ENCODE measurements at places on chromosomes 1 and 21.

DNA sequence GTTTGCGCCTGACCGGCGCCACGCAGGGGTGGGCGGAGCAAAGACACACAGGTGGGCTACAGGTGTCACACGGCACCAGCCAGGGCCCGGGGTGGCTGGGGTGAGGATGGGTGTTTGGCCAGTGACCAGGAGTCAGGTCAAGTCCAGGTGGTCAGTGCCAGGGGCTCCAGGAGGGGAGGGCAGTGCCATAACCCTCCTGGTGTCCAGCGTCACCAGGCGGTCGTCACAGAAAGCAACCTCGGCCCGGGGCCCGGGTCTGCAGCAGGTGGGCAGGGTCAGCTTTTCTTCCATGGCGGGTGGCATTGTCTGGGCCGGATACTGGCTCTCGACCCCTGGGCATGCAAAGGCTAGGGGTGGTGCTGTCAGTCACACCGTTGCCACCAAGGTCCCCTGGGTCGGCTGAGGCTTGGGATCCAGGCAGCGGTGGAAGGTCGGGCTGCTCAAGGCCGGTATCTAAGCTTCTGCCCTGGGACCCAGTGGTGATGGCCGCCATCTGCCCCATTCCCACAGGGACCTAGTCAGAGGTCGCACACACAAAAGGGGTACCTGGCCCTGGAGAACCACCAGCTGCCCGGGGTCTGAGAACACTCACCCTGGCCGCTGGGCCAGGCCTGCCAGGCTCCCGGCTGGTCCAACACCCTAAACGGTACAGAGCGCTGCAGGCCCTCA lies 1.8 kb downstream of the FNDC10 start:
- no peak for DNase-seq

DNA sequence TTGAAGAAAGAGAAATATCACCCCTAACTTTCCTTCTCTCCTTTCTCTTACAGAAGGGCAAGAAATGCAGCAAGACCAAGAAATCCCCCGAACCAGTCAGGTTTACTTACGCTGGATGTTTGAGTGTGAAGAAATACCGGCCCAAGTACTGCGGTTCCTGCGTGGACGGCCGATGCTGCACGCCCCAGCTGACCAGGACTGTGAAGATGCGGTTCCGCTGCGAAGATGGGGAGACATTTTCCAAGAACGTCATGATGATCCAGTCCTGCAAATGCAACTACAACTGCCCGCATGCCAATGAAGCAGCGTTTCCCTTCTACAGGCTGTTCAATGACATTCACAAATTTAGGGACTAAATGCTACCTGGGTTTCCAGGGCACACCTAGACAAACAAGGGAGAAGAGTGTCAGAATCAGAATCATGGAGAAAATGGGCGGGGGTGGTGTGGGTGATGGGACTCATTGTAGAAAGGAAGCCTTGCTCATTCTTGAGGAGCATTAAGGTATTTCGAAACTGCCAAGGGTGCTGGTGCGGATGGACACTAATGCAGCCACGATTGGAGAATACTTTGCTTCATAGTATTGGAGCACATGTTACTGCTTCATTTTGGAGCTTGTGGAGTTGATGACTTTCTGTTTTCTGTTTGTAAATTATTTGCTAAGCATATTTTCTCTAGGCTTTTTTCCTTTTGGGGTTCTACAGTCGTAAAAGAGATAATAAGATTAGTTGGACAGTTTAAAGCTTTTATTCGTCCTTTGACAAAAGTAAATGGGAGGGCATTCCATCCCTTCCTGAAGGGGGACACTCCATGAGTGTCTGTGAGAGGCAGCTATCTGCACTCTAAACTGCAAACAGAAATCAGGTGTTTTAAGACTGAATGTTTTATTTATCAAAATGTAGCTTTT lies 2.4 kb downstream of the CCN1 start:
- no peak for DNase-seq

DNA sequence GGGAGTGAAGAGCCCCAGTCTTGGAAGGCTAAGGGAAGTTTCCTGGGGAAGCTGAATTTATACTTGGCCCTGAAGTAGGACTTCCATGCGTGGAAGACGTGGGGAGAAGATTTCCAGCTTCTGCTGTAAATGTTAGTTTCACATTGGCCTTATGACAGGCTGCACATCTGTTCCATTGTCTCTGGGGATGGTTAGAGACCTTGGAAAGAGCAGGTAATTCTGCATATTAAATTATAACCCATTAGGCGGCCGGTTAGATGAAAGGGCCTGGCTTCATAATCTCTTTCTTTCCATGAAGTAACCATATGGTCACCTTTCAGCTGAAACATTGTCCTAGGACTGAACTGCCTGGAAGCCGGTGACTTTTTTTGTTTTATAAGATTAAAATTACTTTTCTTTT lies 37.5 kb downstream of the DPT start:
- no peak for DNase-seq

- DNase-seq: no peak
Observed at GRCh38 chr1:97895278-97895677, 25.6 kb downstream of the DPYD start.

- no peak for DNase-seq
Observed at GRCh38 chr1:202186327-202186726, 7.3 kb upstream of the LGR6 start.

Data from stimulated activated CD4-positive, alpha-beta T cell treated with anti-CD3 and anti-CD28 coated beads, Interleukin-1b, Interleukin-23, amount 100 ng/mL, for 24 hours (primary cell).